Spinal cord (tissue), 10 donors: ENCODE measurements at places on chromosomes 16 and 17.
A peak's percentile ranks its signal among the peaks of the same experiment; 100 is the strongest.

DNA sequence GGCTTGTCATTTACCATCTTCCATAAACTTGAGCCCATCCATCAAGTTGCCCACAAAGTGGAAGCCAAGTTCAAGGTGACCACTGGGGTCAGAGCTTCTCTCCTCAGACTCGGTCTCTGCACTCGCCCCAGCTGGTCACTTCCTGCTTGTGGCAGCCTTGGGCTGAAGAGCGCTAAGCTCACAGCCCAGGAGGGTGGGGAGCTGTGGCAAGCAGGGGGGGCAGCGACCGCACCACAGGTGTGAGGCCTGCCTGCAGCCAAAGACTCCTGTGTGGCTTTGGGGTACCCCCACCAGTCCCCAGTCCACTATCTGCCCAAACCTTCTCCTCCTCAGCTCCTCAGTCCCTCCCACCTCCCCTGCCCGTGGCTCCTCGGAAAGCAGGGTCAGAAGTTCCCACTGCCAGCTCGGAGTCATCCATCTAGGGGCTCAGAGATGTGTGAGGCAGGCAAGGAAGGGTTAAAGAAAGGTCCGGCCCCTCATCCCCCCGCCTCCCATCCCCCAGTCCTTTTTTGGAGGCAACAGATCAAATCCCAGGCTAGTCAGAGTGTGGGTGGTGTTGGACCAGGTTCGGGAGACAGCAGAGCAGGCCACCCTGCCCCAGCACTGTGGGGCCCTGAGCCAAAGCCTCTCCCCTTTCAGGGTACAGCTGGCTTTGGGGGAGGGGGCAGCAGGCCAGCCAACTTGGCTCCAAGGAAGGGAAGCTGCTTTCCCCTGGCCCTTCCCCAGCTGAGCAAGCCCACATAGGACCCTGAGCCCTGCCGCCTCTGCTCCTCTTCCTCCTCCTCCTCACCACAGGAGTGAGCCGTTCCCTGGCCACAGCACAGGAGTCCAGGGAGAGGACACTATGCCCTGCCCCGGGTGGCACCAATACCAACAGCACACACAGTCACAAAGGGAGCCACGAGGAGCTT, 3.2 kb downstream of the CSF3 start:
- peak; percentile 75 for DNase-seq

GRCh38 chr16:68344252-68344651, 33.4 kb downstream of the PRMT7 start:
- DNase-seq: no peak

GRCh38 chr17:27327871-27328270, 34.0 kb downstream of the WSB1 start:
- no peak for DNase-seq

DNA sequence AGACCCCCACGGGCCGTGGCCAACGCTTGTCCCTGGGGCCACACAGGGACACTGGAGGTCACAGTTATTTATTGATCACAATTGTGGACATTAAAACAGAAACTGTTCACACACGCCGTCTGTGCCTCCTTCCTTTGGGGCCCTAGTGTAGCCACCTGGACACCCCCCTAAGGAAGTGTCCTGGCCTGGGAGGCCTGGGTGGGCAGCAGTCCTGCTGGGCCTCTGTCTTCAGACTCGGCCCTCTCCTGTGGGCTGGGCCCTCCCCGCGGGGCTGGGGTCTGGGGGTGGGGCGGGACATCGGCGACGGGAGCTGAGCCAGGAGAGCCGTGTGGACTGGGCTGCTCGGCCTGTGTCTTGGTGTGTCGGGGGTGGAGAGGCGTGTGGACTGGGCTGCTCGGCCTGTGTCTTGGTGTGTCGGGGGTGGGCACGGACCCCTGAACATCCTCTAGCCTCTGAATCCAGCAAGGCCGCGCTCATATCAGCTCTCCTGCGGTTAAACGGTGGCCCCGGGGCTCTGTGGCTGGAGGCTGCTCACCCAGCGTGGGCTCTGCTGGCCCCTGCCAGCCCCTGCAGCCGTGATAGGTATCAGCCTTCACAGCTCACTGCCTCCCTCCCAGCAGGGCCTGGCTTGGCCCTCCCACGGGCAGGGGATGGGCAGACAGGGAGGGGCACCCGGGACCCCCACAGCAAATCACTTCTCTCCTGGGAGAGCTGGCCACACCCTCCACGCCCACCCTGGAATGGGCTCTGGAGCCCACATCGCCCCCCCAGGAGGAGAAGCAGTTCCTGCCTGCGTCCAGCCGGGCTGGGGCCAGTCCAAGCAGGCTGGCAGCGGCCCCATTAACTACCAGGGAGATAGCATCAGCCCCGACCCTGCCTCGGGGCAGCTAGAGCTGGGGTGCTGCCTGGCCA, 1.1 kb upstream of the NHLRC4 start:
- DNase-seq: peak; percentile 37

DNA sequence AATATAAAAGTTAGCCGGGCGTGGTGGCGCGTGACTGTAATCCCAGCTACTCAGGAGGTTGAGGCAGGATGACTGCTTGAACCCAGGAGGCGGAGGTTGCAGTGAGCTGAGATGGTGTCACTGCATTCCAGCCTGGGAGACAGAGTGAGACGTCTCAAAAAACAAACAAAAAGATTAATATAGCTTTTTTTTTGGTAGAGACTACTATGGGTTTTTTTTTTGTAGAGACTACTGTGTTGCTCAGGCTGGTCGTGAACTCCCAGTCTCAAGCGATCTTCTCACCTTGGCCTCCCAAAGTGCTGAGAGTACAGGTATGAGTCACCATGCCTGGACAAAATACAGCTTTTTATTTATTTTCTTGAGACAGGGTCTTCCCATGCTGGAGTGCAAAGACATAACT, 20.2 kb downstream of the ZNRF1 start:
- no peak for DNase-seq
